ENCODE measurements at places on chromosomes 2 and 18.
A peak's percentile ranks its signal among the peaks of the same experiment; 100 is the strongest.

DNA sequence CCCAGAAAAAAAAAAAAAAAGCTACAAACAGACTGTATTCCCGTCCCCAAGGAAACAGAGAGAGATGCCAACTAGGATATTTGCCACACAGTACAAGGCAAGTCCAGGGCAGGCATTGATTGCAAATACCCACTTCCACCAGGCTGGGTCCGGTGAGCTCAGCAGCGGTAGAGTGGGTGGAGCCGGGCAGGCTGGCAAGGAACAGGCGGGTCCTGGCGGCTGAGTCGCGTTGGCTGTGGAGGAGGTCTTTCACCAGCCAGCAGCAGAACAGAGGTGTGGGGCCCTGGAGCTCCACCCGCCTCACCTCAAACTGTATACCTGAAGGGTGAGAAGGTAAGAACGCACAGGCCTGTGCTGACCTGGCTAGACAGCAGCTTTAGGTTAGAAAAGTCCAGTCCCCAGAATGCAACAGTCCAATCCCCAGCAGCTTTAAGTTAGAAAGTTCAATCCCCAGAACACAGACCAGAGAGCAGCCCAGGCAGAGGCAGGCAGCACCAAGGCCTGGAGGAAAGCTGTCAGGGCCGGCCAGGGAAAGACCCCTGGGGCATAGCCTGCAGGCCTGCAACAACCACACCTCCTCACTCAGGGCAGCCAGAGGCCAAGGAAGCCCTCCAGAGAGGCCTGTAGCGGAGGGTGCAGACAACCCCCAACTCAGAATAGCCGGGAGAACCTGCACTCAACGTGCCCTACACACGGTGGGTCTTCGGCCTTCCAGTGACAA, 21.9 kb upstream of the MTERF4 start:
- no peak for DNase-seq
- H3K4me3 ChIP-seq = peak overlapping the region; percentile 32
- H3K27ac ChIP-seq = peak overlapping the region; percentile 72
- peaks cover 19% of the 10 kb centered on the region for H3K4me1 ChIP-seq

- DNase-seq = no peak
- no peak overlapping the region for H3K4me3 ChIP-seq
- no peaks in the 10 kb centered on the region for H3K36me3 ChIP-seq
- H3K4me1 ChIP-seq = peaks cover 3% of the 10 kb centered on the region
- H3K27me3 ChIP-seq = peaks cover 11% of the 10 kb centered on the region
Observed at GRCh38 chr2:36371070-36371874, 15.7 kb downstream of the CRIM1 start.

DNA sequence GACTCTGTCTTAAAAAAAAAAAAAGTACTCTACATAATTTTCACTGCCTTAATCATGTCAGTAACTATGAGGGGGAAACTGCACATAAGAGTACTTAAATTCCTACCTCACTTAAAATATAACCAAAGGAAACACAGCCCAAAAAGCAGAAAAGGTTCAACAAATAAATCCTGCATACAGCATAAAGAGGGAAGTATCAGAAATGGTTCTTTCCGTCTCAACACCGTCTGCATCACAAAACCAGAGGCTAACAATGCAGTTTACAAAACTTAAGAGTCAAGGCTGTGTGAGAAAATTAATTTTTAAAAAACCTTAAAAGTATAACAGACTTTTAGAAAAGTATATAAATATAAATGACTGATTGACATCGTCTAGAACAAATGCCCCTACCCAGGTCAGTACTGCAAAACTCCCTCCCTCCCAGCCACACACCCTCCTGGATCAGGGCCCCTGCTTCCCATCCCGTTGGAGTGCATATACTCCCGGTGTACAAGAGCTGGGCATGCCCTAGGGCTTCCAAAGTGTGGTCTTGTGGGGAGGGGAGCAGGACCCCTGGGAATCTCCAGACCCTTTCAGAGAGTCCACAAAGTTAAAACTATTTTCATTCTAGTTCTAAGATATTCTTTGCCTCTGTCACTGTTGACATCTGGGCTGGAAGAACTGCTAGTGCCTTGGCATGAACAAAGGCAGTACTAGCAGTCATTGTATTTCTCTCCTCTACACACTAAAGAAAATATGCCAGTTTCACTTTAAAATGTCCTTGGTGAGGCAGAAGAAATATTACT, 67.0 kb upstream of the SERTAD2 start:
- H3K27ac ChIP-seq = no peak overlapping the region
- no peak for DNase-seq
- no peaks in the 10 kb centered on the region for H3K27me3 ChIP-seq
- H3K36me3 ChIP-seq = peaks cover 1% of the 10 kb centered on the region
- H3K4me1 ChIP-seq = peaks cover 6% of the 10 kb centered on the region
- H3K4me3 ChIP-seq = no peak overlapping the region

DNA sequence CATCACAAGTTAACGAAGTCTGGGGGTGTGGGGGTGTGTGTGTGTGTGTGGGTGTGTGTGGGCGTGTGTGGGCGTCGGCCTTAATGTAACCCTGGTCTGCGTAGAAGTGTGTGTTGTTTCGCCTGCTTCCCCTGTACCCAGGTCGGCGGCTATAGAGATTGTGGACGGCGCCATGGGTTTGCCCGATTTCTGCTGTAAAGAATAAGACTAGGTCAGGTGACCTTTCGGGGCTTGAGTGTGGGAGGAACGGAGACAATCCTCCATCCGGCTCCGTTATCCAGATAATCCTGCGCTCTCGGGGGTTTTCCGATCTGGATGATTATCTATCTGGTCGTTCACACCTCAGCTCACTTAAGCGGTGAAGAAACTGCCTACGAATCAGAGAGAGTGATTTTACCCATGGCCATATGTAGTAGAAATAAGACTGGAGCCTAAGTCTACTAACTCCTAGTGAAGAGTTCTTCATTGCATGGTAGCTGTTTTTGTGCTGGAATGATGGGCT, 543 bp downstream of the HADHB start:
- peaks cover 40% of the 10 kb centered on the region for H3K4me1 ChIP-seq
- peak overlapping the region; percentile 98 for H3K4me3 ChIP-seq
- H3K27me3 ChIP-seq = no peaks in the 10 kb centered on the region
- peak; percentile 45 for DNase-seq

GRCh38 chr18:50836521-50836957, 16.7 kb upstream of the MRO start:
- H3K27me3 ChIP-seq = no peaks in the 10 kb centered on the region
- peak overlapping the region; percentile 44 for H3K4me3 ChIP-seq
- DNase-seq = no peak

GRCh38 chr2:11031876-11032275, 120.1 kb downstream of the KCNF1 start:
- no peak for DNase-seq
- no peak overlapping the region for H3K27ac ChIP-seq
- peaks cover 8% of the 10 kb centered on the region for H3K27me3 ChIP-seq
- no peaks in the 10 kb centered on the region for H3K36me3 ChIP-seq
- no peak overlapping the region for H3K4me3 ChIP-seq
- no peaks in the 10 kb centered on the region for H3K4me1 ChIP-seq

- H3K4me3 ChIP-seq = no peak overlapping the region
- peaks cover 3% of the 10 kb centered on the region for H3K27me3 ChIP-seq
- H3K27ac ChIP-seq = no peak overlapping the region
- H3K4me1 ChIP-seq = no peaks in the 10 kb centered on the region
Observed at GRCh38 chr2:124319577-124319976, 294.5 kb downstream of the CNTNAP5 start.

DNA sequence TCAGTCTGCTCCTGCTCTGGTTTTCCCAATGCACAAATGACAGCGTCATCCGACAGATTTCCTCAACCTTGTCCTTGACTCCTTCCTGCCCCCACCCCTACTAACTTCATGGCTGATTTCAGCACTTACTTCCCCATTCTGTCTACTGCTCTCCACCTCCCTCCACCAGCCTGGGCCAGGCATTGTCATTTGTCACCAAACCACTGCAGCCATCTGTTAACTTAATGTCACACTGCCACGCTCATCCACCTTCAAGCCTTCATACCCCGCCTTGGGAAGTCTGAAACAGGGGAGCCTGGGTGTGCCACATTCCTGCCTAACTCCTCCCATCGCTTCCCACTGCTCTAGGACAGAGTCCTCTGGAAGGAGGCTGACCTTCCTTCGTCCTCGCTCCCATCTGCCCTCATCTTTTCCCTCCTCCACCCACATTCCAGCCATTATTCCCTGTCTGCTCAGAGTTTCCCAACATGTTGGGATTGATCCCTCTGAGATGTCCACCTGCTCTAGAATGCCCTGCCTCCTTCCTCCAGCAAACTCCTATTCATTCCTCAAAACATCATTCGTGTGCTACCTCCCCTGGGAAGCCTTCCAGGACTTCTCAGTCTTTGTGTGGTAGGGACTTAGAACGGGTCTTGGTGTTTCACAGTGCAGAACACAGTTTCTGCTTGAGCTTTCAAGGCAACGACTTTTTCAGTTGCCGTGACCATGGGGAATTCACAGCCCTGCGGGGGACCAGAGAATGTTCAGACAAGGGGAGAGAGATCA, 42.2 kb upstream of the SMAD7 start:
- peaks cover 13% of the 10 kb centered on the region for H3K4me1 ChIP-seq
- H3K27ac ChIP-seq = peak overlapping the region; percentile 54
- H3K27me3 ChIP-seq = no peaks in the 10 kb centered on the region
- peak; percentile 54 for DNase-seq
- peak overlapping the region; percentile 43 for H3K4me3 ChIP-seq

- no peak overlapping the region for H3K27ac ChIP-seq
- DNase-seq = no peak
- no peaks in the 10 kb centered on the region for H3K36me3 ChIP-seq
- H3K27me3 ChIP-seq = no peaks in the 10 kb centered on the region
- no peak overlapping the region for H3K4me3 ChIP-seq
Observed at GRCh38 chr18:28432339-28432738, 255.4 kb upstream of the CDH2 start.

GRCh38 chr2:199716807-199717586, 134.0 kb downstream of the FTCDNL1 start:
- H3K4me1 ChIP-seq = no peaks in the 10 kb centered on the region
- H3K27me3 ChIP-seq = peaks cover 3% of the 10 kb centered on the region
- no peaks in the 10 kb centered on the region for H3K36me3 ChIP-seq

GRCh38 chr18:3048121-3048520, 35.2 kb upstream of the LPIN2 start:
- no peaks in the 10 kb centered on the region for H3K36me3 ChIP-seq
- H3K4me1 ChIP-seq = peaks cover 6% of the 10 kb centered on the region
- H3K27me3 ChIP-seq = peaks cover 5% of the 10 kb centered on the region
- H3K27ac ChIP-seq = no peak overlapping the region
- DNase-seq = no peak

DNA sequence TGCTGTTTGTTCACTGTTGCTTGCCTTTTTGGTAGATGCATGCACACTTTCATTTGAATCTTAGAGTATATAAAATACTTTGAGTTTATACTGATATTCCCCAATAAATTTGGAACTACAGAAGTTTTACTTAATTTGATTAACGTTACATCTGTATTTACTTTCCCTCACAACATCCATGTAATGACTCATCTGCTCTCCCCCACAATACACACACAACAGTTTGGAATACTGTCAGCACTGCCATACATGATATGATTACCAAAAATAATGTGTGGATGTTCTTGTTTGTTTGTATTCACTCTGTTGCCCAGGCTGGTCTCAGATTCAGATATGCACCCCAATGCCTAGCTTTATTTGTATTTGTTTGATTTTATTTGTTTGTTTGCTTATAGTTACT, 144.2 kb downstream of the WDR7 start:
- no peak for DNase-seq
- H3K4me1 ChIP-seq = no peaks in the 10 kb centered on the region
- no peak overlapping the region for H3K4me3 ChIP-seq
- H3K36me3 ChIP-seq = peaks cover 8% of the 10 kb centered on the region

DNA sequence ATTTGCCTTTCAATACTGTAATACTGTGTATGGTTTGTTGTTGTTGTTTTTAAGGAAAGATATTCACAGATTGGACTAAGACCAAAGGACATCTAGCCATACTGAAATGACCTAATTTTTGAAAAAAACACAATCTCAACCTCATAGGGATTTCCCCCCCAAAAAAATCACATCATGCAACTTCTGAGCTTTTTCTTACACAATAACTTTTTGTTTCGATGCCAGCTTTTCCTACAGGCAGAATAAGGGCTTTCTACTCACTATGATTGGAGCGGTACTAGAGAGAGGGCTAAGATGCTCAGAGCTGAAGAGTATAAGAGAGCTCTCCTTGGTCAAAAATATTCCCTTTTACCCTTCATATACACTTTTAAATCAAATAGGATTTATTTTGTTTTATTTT, 32.4 kb upstream of the SLC3A1 start:
- no peaks in the 10 kb centered on the region for H3K27me3 ChIP-seq
- no peak overlapping the region for H3K27ac ChIP-seq
- no peak overlapping the region for H3K4me3 ChIP-seq
- no peaks in the 10 kb centered on the region for H3K36me3 ChIP-seq

DNA sequence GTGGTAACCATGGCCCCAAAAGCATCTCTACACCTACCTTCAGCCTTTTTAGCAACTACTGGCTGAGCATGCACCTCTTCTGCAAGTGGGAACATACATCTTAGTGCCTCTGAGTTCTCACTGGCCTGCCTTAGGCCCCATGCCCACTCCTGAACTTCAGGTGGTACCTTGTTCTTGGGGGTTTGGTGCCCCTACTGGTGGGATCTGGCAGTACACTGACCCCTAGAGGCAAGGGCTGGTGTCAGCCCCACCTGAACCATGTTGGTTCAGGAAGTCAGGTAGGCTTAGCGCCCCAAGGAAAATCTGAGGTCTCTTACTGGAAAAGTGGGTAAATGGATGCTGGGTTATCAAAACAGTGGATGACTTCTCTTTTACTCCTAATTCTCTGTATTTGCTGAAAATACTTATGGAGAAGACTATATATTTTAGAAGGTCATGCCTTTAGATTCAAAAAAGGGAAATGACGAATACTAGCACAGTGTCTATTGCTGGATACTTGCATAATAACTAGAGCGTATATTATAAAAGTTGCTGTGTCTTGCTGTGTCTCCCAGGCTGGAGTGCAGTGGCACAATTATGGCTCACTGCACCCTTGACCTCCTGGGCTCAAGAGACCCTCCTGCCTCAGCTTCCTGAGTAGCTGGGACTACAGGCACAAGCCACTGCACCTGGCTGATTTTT, 84.6 kb downstream of the RAB31 start:
- H3K4me3 ChIP-seq = no peak overlapping the region
- H3K4me1 ChIP-seq = peaks cover 7% of the 10 kb centered on the region
- peak; percentile 21 for DNase-seq
- peaks cover 24% of the 10 kb centered on the region for H3K36me3 ChIP-seq

DNA sequence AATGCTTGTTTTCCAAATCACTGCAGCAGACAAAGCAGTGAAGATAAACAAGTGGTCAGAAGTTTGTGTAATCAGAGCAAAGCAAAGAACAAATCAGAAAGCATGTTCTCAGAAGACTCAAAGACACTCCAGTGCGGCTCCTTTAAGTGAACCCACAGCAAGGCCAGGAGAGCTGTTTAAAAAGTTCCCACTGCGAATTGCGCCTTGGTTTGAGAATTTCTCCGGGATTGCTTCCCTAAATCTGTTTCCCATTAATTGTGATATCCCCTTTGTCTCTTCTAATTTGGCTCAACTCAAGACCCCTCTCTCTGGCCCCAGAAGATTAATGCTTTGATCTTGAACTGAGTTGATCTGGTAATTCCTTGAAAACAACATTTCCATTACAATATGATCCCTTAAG, 122.4 kb upstream of the BCL2L11 start:
- H3K36me3 ChIP-seq = no peaks in the 10 kb centered on the region
- DNase-seq = no peak
- peaks cover 5% of the 10 kb centered on the region for H3K4me1 ChIP-seq
- peaks cover 8% of the 10 kb centered on the region for H3K27me3 ChIP-seq

GRCh38 chr2:111134055-111134454, 13.3 kb downstream of the BCL2L11 start:
- no peaks in the 10 kb centered on the region for H3K27me3 ChIP-seq
- peaks cover 33% of the 10 kb centered on the region for H3K4me1 ChIP-seq
- DNase-seq = no peak
- no peak overlapping the region for H3K4me3 ChIP-seq
- peaks cover 33% of the 10 kb centered on the region for H3K36me3 ChIP-seq
